AG04449 (cell line): ENCODE measurements at places on chromosomes 7 and 10.

DNA sequence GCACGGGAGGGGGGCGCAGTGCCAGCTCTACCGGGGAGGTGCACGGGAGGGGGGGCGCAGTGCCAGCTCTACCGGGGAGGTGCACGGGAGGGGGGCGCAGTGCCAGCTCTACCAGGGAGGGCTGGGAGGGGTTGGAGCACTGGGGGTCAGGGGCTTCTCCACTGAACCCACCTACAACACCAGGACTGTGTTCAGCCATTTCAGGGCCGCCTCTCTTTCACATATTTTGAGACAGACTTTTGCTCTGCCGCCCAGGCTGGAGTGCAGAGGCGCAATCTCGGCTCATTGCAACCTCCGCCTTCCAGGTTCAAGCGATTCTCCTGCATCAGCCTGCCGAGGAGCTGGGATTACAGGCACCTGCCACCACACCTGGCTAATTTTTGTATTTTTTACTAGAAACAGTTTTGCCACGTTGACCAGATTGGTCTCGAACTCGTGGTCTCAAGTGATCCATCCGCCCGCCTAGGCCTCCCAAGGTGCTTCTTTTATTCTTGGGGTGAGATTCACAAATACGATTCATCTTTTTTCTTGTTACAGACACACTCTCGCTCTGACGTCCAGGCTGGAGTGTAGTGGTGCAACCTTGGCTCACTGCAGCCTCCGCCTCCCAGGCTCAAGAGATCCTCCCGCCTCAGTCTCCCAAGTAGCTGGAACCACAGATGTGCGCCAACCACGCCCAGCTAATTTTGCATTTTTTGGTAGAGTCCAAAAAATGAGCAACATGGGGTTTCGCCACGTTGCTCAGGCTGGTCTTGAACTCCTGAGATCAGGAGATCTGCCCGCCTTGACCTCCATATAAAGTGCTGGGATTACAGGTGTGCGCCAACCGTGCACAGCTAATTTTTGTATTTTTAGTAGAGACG lies 37.0 kb downstream of the ADAP1 start:
- no peak for DNase-seq

- no peak for DNase-seq
Observed at GRCh38 chr10:24132741-24133140, 76.2 kb upstream of the KIAA1217 start.

DNA sequence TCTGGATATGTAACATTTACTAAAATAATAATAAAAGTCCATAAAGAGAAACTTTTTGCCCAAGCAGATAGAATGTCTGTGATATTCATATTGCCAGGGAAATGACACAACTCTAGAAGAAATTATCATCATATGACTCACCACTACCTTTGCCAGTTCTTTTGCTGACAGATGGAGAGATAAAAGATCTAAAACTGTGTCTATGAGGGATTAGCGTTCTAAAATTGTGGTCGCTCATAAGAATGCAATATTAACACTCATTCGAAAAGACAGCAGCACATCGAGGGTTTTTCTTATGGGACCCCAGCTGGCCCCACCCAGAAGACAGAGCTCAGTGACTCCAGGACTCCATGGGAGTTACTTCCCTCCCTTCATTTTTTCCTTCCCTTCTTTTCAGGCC lies 16.6 kb upstream of the LANCL2 start:
- no peak for DNase-seq

- no peak for DNase-seq
Observed at GRCh38 chr10:91054325-91054724, 133.4 kb upstream of the ANKRD1 start.

- no peak for DNase-seq
Observed at GRCh38 chr10:37439826-37440225, 314.4 kb downstream of the ANKRD30A start.
